ENCODE measurements at places on chromosomes 13 and 19.

GRCh38 chr19:48926909-48927308 is 6.6 kb upstream of the DHDH start:
- no peak for DNase-seq

DNA sequence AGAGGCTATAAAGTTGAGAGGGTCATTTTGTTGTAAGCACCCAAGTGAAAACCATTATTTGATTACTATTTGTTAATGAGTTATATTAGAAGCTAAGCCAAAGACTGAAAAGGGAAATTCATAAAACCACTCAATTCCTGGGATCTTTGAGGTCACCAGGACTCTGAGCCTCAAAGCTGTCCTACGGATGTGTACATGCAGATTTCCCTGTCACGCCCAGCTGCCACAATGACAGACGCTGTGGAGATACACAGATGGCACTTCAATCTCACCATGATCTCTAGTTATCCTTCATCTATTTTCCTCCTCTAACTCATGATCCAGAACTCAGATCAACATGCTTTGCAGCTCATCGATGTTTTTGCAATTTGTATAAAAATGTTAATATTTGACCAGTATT is 403.5 kb upstream of the MIR17HG start:
- no peak for DNase-seq

GRCh38 chr13:27012482-27013197 is 159.0 kb downstream of the USP12 start:
- no peak for DNase-seq

DNA sequence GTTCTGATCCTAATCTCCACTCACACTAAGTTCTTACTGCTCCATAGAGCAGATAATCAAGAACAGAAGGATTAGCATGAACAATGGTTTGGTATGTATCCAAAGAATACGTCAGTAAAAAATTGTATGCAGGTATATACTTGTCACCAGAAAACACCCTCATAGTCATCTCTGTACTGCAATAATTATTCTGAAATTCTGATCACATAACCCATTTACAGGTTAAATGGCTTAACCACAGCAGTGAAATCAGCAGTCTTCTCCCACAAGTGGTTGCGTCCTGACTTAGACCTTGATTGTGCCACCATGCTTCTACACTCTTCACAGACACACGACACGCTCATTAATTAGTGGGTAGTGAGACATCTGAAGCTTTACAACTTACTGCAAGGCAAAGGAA is 50.9 kb downstream of the LNX2 start:
- no peak for DNase-seq

DNA sequence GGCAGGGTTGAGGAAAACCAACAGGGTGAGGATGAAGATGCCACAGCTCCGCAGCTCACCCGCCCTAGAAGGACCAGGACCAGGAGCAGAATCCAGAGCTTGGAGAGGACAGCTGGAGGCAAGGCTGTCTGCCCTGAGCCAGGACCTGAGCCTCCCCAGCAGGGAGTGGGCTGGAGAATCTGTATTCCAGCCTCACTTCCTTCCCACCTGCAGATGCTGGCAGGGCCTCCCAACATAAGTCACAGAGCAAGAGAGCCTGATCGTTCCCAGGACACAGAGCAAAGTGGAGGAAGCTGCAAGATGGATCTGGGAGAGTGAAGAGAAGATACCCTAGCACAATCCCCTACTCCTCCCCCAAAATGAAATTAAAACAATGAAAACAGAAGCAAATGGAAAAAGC is 61.7 kb upstream of the WASF3 start:
- DNase-seq: no peak

Data from CD4-positive, alpha-beta T cell treated with Interleukin-10 for 1 hour (primary cell).